ENCODE measurements at places on chromosomes 11 and 22. TPM values are rescaled to one million over a fixed set of nuclear protein-coding genes. Genes with fewer than 3 reads are reported as not detected.

The ASRGL1 gene
- 31.6 TPM for total RNA-seq

DNA sequence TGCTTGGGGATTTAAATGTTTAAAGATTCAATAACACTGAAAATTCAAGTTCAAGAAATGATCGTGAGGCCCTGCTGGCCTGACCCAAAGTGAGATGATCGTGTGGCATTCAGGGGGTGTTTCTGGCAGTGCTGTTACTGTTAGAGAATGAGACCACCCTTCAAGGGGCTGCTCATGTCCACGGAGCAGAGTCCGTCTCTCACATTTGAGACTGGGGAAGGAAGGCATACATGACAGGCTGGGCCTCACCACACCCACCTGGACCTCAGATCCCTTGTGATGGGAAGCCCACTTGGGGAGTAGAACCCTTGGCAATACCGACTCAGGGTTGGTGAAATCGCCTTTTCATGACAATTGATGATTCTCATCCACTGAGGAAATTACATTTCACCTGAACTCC lies 16.1 kb upstream of the NRIP3 start:
- no peak overlapping the region for H3K4me3 ChIP-seq
- H3K27ac ChIP-seq: no peak overlapping the region
- H3K27me3 ChIP-seq: no peaks in the 10 kb centered on the region

The CEP126 gene
- 9.0 TPM for total RNA-seq

The MMP10 gene
- not detected for total RNA-seq

DNA sequence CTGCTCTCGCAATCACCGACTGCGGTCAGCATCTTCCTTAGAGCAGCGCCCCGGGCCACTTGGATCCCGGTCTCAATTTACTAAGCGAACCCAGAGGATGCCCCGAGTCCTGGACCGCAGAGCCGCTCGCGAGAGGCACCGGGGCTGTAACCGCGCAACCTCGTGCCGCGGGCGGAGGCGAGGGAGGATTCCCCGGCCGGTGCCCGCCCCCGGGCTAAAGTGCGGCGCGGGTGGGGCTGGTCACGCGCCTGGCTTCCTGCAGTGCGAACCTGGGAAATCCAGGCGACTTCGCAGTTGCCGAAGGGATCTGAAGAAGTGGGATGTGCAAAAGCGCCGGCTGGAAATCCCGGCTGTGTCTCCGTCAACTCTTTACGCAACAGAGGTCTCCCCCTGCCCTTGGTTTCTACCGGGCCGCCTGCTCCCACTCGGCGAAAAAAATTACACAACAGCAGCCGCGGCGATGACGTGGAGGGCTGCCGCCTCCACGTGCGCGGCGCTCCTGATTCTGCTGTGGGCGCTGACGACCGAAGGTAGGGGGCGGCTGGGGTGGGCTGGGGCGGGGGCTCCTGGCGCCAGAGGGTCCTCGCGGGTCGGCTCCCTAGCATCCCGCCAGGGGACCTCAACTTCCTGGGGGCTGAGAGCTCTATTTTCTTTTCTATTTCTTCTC lies at the start of gene NCR3LG1:
Gene NCR3LG1, plus strand, starts transcription at position 291 of the 667 bp plus-strand sequence. Its CDS starts 170 bp downstream, at position 461.
- no peaks in the 10 kb centered on the region for H3K4me1 ChIP-seq
- H3K4me3 ChIP-seq: peak within 1 kb of the TSS; percentile 44

- H3K27me3 ChIP-seq: no peaks in the 10 kb centered on the region
- no peaks in the 10 kb centered on the region for H3K36me3 ChIP-seq
- H3K4me1 ChIP-seq: no peaks in the 10 kb centered on the region
- H3K27ac ChIP-seq: no peak overlapping the region
- DNase-seq: no peak
These were observed 4.1 kb upstream of the MAPK11 start for GRCh38 chr22:50274311-50274710.

The ZP1 gene
- total RNA-seq: not detected

DNA sequence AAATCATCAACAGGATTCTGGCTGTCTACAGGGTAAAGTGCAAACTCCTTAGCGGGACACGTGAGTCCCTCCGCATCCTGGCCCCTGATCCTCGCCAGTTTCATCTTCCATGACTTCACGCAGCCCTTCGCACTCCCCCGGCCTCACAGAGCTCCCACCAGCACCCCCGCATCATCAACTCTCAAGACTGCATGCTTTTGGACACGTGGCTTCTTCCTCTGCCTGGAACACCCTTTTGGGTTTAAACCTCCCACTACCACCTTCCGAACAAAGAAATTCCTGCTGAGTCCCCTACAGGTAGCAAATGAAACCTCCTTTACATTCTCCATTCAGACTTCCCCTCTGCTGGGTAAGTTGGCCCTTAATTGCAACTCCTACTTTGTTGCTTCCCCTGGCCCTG lies 12.6 kb upstream of the EIF3M start:
- no peaks in the 10 kb centered on the region for H3K27me3 ChIP-seq
- H3K27ac ChIP-seq: no peak overlapping the region
- DNase-seq: peak; percentile 43
- no peaks in the 10 kb centered on the region for H3K36me3 ChIP-seq
